ENCODE measurements at places on chromosomes 3 and 15.

DNA sequence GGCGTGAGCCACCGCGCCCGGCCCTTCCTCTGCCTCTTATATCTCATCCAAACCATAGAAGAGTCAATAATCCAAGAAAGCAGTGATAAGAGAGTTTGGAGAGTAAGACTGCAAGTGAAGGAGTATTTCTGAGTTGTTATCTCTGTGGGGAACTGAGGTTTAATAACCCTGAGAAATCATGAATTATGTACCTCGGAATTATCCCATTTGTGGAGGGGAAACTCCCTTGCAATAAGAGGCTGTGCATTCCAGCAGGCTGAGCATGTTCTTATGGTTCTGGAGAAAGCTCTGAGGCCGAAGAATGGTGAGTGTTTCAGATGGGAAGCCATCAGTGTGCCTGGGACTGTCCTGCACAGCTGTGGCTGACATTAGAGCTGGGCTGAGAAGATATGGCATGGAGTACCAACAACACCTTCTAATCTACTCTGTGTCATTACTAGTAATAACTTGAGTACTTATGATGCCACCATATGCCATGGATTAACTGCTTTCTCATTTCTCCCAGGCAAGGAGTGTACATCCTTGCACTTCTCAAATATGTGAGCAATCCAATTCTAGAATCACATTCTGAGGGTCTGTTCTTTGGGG lies 31.4 kb upstream of the NOX5 start:
- no peak for DNase-seq

GRCh38 chr3:11613851-11614487 lies 29.7 kb downstream of the VGLL4 start:
- no peak for DNase-seq

GRCh38 chr15:27059610-27060202 lies 88.7 kb downstream of the GABRG3 start:
- no peak for DNase-seq

DNA sequence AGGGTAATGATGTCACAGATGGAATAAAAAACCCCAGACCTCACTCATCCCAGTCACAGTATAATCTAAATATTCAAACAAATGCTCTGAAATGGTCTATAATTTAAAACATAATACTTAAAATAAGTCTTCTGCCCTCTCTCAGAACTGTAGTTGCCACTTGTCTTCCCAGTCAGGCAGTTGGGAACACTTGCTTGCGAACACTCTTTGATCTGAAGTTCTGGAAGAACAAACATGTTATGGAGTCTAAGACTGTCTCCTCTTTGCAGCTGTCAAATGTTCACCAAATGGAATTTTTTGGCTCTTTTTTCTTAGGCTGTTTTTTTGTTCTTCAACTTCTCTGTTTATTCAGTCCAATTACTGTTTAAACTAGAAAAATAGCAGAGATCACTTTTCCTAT lies 711.1 kb upstream of the GOLIM4 start:
- DNase-seq, result no peak

DNA sequence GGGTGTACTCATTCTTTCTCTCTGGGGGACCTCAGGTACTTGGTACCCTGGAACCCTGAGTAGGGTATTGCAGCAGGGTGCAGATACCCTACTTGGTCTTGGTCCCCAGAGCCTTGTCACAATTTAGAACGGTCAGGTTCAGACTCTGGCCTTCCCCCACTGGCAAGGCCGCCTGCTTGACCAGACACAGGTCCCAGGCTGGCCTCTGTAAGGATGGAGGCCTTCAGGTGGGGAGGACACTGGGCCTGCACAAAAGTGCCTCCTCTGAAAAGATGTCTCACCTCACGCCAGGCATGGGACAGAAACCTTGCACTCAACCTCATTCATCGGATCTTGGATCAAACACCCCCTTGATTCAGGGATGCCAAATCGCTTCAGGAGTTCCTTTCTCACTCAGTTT lies 158.4 kb downstream of the KLF13 start:
- no peak for DNase-seq

DNA sequence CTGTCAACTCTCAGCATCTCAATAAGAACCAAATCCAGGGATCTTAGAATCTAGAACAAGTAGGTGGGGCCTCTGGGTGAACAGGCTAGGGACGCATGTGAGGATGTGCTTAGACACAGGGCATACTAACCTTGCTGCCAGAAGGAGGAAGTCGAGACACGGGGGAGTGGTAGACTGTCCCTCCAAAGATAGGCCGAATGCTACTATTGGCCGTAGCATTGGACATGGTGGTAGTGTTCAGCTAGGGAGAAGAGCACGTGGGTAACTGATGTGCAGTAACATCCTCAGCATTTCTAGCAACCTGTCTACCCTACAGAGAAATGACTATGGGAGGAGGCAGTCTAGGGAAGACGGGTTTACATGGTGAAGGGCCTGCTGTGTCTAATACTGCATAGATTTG lies 15.6 kb downstream of the RCCD1 start:
- DNase-seq, result no peak

- DNase-seq, result no peak
Measured at GRCh38 chr15:29034593-29035335, 149.0 kb downstream of the APBA2 start.

- DNase-seq, result no peak
Measured at GRCh38 chr3:36381311-36381956, 1.1 kb downstream of the STAC start.

GRCh38 chr15:65659502-65660052 lies 37.8 kb downstream of the SLC24A1 start:
- DNase-seq, result no peak

DNA sequence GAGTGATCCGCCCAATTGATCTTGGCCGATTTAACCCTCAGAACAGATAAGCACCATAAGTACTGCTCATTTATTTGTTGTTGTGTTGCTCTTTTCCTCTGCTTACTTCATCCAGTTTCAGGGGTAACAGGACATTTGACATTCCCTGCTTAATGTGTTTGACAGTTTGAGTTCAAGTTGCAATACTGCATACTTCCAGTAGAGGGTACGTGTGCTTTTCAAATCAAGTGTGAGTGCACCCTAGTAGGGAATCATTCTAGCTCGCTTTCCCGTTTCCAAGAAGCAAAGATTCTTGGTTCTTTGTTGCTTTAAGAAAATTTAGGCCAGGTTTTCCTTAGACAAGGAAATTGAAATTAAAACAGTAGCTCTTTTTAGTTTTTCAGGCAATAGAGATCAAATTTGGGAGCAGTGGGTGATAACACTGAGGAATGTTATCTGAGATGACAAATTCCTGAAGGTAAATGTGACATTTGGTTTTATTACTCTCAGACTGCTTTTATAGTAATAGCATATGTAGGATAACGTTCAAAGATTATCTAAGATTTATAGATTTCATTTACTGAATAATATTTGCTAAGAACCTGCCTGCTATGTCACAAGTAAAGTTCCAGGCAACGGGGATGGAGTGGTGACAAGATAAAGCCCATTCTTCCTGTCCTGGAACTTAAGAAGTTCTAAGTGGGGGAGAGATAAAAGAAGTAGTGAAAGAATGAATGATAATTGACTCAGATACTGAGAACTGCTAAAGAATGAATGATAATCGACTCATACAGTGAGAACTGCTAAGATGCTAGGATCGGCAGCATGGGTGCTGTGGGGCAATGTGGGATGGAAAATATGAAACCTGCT lies 73.3 kb downstream of the SYNPR start:
- DNase-seq, result no peak

DNA sequence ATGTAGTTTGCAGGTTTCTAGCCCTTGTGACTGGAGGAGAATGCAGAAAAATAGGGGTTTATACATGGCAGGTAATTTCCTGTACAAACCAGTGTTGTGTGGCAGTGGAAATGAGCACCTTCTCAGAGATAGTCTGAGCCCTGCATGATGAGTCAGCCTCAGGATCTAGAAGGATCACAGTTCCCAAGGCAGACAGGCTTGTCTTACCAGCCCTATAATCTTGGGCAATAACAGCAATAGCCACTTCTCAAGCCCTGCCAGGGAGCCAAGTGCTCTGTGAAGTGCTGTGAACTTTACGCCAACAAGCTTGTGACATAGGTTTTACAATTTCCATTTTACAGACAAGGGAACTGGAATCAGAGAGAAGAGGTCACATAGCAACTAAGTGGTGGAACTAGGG lies 89.4 kb downstream of the CD47 start:
- DNase-seq, result no peak

DNA sequence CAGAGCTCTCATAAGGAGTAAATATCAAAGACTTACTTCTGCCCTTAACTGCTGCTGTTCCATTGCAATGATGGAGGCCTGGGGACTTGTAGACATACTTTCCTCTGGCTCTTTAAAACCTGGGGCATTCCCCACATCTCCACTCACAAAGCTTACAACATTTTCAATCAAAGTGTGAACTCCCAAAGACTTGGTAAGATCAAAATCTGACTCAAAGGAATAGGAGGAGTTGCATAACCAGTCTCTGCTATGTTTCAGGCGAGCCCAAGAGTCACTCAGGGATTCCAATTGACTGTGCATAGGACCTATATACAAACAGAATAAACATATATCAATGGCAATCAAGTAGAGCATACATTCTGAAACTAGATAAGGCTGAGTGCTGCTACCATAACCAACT lies 101.5 kb downstream of the FBXL22 start:
- DNase-seq, result no peak

DNA sequence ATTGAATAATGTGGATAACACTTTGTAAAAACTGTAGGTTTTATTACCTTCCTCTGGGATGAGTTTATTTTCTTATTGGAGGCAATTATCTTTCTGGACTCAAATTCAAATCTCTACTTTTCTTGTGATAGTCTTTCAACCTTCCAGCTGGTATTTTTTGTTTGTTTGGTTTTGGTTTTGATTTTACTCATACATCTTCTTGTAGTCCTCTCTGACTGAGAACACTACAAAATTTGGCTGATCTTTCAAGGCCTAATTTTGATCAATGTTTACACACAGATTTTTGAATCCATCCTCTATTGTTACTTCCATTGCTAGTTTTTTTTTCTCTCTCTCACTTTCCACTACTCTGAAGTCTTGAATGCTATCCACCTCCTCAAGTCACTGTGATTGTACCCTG lies 303.8 kb upstream of the NECTIN3 start:
- no peak for DNase-seq

- DNase-seq, result no peak
Measured at GRCh38 chr3:168094877-168095610, 680 bp downstream of the GOLIM4 start.

GRCh38 chr3:66211779-66212178 lies 9.0 kb upstream of the SLC25A26 start:
- no peak for DNase-seq

DNA sequence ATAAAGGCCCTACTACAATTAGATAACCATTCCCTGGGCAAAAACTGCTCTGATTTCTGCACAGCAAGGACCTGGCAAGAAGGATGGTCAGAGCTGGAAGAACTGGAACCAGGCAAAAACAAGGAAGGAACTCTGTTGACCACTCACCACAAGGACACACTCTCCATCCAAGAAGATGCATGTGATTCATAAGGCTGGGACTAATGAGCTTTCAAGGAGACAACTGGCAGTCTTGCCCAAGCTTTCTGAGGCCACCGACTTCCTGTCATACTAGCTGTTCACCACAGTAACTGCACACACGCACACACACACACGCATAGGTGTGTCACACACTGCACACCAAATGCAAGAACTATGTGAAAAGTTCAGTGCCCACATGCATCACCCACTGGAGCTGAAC lies 256.6 kb downstream of the OCA2 start:
- no peak for DNase-seq

- no peak for DNase-seq
Measured at GRCh38 chr15:60895986-60896385, 333.1 kb downstream of the RORA start.

- DNase-seq, result no peak
Measured at GRCh38 chr15:44729408-44730127, 6.8 kb upstream of the TRIM69 start.

GRCh38 chr3:102258666-102259227 lies 176.1 kb upstream of the ZPLD1 start:
- DNase-seq, result no peak

GRCh38 chr3:152381881-152382295 lies 113.2 kb downstream of the MBNL1 start:
- DNase-seq, result no peak

DNA sequence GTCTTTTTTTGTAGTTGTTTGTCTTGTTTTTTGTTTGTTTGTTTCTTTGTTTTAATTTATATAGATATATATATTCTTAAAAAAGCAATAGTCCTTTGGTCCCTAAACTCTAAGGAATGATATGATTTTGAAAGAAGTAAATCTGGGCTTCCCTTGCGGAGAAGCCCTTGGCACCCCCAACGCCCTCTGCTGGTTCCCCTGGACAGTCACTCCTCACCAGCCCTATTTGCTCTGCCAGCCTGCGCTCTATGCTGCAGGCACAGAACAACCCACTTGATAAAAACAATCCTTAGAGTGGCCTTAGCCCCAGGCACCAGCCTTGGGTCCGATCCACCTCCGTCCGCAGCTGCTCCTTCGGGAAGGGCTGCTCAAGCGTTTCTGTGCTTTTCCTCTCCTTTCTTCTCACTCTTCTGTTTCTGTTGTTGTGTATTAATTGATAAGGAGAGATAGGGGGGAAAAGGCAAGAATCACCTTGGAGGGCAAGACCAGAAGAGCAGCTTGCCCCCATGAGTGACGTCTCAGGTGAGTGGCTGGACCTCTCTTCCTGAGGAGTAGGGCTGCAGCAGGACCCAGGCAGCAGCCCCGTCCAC lies 13.7 kb upstream of the PARP6 start:
- no peak for DNase-seq

DNA sequence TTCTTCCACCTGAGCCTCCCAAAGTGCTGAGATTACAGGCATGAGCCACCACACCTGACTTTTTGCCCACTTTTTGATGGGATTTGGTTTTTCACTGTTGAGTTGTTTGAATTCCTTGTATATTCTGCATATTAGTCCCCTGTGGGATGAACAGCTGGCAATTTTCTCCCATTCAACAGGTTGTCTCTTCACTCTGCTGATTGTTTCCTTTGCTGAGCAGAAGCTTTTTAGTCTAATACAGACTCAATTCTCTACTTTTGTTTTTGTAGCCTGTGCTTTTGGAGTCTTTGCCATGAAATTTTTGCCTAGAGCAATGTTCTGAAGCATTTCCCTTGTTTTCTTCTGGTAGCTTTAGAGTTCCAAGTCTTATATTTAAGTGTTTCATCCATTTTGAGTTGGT lies 62.7 kb upstream of the MFGE8 start:
- DNase-seq, result no peak

GRCh38 chr3:189724356-189724755 lies 93.2 kb downstream of the TP63 start:
- no peak for DNase-seq

DNA sequence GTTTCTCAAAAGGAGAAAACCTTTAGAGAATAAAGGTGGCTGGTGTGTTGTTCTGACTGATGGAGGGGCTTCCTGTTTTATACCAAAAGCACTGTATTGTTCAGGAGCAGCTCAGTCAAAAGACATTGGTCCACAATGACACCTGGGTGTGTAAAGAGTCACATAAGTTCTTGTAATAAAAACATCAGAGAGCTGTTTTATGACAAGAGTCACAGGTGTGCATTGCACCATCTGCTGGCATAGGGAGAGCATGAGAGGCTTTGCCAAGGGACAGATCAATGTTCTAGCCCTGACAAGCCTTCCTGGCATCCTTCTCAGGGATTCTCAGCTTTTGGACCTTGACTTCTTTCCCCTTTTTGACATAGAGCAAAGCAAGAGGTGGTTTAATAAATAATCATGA lies 20.4 kb downstream of the ARPP21 start:
- no peak for DNase-seq

- no peak for DNase-seq
Measured at GRCh38 chr3:16609927-16610580, 4.8 kb upstream of the DAZL start.

- DNase-seq, result no peak
Measured at GRCh38 chr3:111472556-111472955, 69.4 kb upstream of the CD96 start.
